ENCODE measurements at places on chromosomes 16 and 17.

GRCh38 chr17:3531266-3532101 lies 26.1 kb downstream of the TRPV3 start:
- no peak for DNase-seq

- no peak for DNase-seq
These were observed 167.9 kb downstream of the AXIN2 start for GRCh38 chr17:65393514-65393913.

DNA sequence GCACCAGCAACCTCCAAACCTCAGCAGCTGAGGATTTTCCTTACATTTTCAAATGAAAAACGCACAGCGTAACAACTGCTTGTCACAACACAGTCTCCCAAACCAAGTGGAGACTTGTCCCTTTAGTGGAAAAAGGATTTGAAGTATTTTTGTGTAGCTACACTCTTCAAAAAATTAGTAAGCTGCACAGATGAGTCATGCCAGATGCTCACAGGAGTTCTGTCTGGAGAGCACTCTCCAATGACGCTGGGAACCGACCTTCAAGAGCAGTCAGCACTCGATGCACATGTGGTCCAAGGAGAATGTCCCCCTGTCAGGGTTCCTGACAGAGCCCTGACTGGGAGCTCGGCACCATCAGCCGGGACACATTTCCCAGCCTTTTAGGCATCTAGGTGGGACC lies 39.8 kb downstream of the MAP1LC3B start:
- no peak for DNase-seq

DNA sequence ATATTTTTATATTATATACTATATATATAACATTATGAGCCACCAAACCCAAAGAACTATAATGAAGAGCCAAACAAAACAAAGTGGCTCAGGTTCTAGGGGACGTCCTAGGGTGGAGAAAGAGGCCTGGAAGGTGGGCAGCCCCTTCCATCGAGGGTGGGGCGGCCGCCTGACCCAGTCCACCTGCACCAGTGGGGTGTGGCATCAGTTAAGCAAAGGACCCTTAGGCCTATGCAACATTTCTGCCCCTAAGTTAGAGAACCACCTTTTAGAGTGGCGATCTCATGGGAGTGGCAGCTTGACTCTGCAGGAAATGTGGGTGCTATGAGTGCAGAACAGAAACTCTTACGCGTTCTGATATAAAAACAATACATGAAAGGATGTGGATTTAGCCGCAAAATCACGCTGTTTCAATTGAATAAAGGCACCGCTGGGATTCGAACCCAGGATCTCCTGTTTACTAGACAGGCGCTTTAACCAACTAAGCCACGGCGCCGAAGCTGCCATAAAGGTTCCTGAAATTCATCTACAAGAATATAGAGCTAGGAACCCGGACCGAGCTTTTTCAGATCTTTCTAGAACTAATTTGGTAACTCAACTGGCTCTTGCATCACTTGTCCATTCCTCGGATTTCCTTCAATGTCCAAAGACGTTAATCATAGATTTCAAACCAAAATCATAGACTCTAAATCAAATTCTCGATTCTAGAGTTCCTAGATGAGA lies 15.6 kb upstream of the AURKB start:
- peak; percentile 85 for DNase-seq

- no peak for DNase-seq
These were observed 6.3 kb downstream of the TNS4 start for GRCh38 chr17:40495140-40495539.

DNA sequence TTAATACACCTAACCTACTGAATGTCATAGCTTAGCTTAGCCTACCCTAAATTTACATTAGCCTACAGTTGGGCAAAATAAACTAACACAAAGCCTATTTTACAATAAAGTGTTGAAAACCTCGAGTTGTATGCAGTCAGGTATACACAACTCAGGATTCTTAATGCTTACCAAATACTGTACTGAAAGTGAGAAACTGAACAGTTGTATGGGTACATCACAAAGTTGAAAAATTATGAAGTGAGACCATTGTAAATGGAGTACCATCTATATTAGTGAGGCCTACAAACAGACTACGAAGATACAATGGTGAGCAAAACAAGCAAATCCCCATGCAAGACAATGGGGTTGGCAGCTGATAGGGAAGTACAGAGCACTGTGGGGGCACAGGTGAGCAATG lies 79.7 kb downstream of the VAT1L start:
- DNase-seq = no peak

DNA sequence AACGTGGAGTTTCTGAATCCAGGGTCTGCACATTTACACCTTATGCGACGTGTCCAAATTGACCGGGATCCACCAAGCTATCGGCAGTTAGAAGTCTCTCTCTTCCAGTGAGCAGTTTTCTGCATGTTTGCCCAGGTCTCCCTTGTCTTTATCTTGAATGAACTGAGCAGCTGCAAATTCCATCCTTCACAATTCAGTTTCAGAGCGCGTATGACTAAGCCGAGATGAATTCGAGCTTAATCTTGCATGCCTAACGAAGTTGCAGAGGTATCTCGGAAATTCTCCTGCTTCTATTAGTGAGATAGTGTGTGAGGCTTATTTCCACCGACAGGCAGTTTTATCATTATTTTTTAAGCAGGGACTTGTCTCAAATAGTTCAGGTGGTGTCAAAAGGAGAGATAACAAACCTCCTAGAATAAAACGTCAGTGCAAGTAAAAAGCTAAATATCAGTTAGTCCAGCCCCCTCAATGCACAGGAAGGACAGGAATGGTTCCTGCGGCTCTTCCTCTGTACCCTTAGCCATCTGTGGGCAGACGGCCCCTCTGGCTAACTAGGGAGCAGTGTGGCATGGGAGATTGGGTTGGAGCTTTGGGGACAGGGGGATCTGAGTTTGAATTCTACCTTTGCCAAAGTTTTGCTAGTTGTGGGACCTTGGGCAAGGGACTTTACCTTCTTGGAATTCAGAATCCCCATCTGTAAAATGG lies 93.0 kb upstream of the GPR139 start:
- no peak for DNase-seq

GRCh38 chr17:1002771-1003555 lies 6.0 kb downstream of the TIMM22 start:
- no peak for DNase-seq

DNA sequence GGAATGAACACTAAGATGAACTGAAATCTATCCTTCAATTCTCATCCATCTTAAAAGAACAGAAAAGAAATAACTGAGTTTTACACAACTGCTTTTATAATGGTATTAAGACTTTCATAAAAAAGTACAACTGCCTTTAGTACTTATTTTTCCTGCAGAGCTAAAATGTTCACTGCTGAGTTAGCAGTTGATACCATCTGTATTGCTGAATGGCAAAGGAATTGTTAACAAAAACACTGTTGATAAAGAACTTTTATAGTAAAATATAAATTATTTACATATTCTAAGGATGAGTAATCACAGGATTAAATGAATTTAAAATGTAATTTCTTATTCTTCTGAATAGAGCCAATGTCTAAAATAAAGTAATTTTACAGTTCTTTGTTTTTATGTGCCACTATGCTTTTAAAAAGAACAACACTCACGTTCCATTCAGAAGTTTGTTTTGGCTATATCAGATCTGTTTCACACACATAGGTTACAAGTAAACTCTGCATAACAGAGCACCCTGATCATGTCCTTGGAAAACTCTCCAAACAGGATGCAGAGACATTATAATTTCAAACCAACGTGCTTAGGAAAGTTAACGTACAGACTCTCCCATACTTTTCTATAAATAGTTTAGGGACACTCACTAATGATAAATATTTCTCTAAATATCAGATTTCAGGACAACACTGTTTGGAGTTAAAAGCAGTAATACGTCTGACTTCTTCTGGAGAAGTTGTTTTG lies 151.1 kb downstream of the ITFG1 start:
- DNase-seq = no peak

- no peak for DNase-seq
These were observed 3.5 kb downstream of the CANT1 start for GRCh38 chr17:79006046-79006445.

DNA sequence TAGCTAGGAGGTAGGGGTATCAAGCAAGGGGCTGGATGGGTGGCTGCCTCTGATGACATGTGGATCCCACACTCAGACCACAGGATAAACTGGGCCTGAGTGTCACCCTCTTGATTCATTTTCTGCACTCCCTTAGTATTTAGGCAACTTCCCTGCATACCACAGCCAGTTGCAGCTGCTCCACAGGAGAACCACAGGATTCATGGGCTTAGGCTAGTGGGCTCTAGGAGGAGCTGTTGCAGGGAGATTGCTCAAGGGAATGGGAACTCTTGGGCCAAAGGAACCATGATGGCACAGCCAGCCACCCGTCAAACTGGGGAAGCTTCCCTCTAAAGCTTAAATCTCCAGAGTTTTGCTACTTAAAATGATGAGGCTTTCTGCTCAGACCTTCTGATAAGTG lies 269.7 kb upstream of the ASIC2 start:
- no peak for DNase-seq

GRCh38 chr17:35046740-35047283 lies 16.7 kb downstream of the RFFL start:
- peak; percentile 35 for DNase-seq

GRCh38 chr17:59617156-59617732 lies 2.5 kb upstream of the CLTC start:
- no peak for DNase-seq

DNA sequence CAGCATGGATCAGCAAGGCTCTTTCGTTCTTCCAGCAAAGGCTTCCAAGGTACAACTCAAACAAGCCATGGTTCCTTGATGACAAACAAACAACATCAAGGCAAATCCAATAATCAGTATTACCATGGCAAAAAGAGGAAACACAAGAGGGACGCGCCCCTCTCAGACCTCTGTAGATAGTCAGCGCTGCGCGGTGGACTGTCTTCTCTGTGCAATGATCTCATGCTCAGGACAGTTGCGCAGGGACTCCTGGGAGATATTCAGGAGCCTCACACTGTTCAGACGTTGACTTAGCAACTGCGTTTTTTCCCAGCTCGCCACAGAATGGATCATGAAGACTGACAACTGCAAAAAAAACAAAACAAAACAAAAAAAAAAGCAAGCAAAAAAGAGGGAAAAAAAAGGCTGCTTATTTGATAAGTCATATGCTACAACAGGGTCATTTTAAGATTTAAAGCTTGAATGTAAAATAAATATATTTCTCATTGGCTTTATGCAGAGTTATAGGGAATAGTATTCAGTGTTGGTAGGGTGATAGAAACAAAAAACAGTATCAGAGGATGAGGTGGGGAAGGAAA lies 37.1 kb upstream of the ADCY7 start:
- no peak for DNase-seq

DNA sequence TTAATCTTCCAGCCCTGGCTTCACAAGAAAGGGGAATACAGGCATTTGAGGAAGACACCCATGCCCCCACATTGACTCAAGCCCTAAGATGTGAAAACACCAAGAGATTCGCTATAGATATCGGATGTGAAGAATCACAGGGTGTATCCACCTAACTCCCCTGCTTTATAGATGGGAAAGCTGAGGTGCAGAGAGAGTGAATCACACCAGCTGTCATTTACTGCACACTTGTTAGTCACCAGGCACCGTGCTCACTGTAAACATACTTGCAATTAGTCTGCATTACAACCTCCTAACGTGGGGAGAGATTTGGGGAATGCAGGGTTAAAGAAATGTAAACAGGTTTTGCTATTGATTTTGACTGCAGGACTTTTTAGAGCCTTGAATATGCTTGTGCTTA lies 325.5 kb downstream of the C16orf95 start:
- no peak for DNase-seq

DNA sequence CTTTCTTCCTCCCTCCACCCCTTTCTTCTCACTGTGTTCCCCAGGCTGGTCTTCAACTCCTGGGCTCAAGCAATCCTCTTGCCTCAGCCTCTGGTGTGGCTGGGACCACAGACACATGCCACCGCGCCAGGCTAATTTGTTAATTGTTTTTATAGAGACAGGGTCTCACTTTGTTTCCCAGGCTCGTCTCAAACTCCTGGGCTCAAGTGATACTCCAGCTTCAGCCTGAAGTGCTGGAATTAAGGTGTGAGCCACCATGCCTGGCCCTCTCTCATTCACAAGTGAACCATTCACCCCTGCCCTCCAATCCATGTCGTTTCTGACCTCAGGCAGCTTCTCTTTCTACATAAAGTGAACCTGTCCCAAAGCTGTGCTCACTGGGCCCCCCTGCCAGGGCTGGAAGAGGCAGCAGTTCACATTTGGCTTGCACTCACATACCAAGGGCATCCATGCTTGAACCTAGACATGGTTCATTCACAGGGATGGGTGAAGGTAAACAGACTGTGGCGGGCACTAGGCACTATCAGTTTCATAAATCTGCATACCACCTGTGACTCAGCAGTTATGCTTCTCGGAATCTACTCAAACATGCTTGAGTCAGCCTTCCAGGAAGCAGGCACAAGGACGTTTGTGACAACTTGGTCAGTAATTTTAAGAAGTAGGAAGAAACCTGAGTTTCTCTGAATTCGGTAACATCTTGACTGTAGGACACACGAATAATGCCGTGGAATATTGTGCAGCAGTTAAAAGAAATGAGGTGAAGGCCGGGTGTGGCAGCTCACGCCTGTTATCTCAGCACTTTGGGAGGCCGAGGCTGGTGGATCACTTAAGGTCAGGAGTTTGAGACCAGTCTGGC lies 6.0 kb upstream of the RNF213 start:
- peak; percentile 51 for DNase-seq

DNA sequence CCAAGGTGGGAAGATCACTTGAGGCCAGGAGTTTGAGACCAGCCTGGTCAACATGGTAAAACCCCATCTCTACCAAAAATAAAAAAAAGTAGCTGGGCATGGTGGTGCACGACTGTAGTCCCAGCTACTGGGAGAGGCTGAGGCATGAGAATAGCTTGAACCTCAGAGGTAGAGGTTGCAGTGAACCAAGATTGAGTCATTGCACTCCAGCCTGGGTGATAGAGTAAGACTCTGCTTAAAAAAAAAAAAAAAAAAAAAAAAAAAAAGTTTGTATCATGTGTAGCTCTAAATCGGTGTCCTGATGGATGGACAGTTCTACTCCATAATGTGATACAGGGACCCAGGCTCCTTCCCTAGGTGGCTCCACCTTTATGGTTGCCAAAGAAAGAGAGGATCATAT lies 497.1 kb upstream of the RBFOX1 start:
- no peak for DNase-seq

- DNase-seq = no peak
These were observed 13.3 kb upstream of the NUDT16L1 start for GRCh38 chr16:4679850-4680636.

- DNase-seq = no peak
These were observed 10.4 kb downstream of the RPUSD1 start for GRCh38 chr16:777826-778225.

DNA sequence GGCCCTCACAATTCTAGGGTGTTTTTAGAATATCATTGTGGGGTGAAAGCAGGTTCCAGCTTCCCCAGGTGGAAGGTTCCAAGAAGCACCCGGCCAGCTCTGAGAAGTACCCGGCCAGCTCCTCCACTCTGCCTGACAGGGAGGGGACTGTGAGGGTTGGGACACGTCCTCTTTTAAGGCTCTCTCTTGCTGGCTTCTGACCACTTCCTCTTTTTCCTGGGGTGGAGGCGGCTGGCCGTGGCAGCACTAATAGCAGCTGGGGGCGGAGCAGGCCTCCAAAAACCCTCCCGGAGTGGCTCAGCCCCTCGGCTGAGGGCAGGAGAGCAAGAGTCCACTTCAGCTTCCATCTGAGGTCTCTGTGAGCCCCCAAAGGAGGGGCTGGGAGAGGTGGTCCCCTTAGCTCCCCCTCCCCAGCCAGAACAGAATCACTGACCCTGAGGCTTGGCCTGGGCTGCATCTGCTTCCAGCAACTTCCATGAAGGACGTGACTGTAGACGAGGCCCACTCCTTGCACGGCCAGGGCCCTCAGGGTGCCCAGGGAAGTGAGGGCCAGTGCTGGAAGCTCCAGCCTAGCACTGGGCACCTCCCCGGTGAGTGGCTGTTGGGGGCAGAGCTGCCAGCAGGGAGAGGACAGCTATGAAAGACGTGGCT lies 26.7 kb upstream of the PLCG2 start:
- DNase-seq = no peak
